Activated effector memory CD4-positive, alpha-beta T cell treated with anti-CD3 and anti-CD28 coated beads, Interleukin-2, amount 50 U/mL, for 16 hours (primary cell): ENCODE measurements at places on chromosomes 4 and X.

GRCh38 chr4:143025081-143025704 is 159.5 kb upstream of the USP38 start:
- DNase-seq: no peak

- DNase-seq: no peak
These were observed 13.4 kb upstream of the TNIP3 start for GRCh38 chr4:121177246-121178137.

- no peak for DNase-seq
These were observed 43.5 kb downstream of the FMR1NB start for GRCh38 chrX:148024425-148025148.

- DNase-seq: no peak
These were observed 423.7 kb downstream of the PDGFC start for GRCh38 chr4:156547891-156548290.

DNA sequence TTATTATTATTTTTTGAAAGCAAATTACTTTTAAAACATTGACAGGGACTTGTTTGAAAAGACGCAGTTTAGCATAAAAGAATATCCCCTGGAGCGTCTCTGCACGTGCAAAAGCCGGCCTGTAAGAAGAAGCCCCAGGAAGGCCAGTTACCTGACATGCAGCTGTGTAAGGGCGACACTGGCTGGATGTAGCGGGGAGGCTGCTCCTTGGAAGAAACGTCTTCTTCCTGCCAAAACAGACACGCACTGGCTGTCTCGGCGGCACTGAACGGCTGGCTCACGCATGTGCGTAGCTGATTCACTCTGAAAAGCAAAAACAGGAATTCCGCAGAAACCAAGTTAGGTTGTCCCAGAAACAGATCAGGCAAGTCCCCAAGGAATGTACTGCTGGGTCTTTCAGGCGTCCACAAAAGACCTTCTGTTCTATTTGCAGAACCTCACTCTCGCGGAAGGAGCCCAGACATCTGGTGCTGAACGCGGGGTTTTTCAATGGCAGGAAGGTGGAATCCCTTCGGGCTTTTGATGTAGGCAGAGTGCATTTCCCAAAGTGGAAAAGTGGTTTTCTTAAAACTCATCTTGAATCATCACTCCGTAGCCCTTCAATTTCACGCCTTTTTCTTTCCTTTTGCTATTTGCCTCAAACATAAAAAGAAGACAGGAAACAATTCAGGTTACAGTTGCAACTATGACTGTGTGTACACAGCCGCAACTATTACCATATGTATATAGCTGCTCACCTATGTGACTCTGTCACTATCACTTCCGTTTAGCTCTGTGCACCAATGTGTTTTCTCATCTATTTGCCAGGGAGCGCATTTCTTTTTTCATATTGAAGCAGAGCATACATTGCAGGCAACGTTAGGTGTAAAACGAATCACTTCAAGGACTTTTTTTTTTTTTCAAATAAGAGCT is 38.1 kb upstream of the ARSH start:
- peak; percentile 55 for DNase-seq

- DNase-seq: no peak
These were observed 72.5 kb downstream of the QRFPR start for GRCh38 chr4:121308328-121308663.

DNA sequence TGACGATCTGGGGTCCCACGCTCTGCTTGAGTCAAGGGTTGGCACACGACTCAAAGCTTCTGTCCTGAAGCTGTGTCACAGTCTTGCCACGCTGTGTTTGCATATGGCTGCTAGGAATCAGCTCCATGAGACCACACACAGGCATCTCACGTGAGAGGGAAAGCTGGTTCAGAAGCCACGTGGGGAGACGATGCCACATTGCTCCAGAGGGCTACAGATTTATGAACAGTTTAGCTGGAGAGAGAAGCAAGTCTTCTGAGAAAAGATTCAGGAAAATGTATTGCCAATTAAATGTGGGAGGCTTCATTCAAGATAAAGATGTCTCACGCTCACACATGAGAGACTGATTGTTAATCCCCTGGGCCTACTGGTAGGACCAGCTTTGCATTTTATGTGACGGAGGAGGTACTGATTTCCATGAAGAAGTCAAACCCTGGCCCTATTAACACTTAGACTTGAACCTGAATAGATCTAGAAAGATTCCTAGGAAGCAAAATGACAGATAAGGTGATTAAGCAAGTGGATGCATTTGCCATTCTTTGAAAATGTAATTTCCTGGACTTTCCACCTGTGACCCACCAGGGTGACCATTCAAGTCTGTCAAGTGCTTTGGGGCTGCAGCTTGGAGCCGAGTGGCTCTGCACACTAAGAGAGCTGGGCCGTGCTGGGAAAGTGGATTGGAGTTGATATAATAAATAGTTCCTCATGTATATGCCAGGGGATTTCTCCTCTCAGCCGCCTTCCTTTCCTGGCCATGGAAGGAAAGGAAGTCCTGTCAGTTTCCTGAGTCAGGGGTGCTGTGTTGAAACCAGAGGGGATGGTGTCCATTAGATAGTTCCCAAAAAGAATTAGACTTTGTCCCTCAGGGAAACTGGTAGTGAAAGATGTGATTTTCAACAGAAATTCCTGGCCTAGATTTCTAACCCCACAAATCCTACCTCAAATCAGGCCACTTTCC is 29.0 kb downstream of the ENPP6 start:
- no peak for DNase-seq

- DNase-seq: no peak
These were observed 37.9 kb downstream of the RELL1 start for GRCh38 chr4:37648084-37648817.

DNA sequence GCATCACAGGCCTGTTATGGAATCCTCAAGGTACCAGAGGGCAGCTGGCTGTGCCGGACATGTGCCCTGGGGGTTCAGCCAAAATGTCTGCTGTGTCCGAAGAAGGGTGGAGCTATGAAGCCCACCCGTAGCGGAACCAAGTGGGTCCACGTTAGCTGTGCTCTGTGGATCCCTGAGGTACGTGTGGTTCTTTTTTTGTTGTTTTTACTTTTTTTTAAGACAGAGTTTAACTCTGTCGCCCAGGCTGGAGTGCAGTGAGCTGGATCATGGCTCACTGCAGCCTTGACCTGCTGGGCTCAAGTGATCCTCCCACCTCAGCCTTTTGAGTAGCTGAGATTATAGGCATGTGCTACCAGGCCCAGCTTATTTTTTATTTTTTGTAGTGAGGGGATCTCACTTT is 46.1 kb downstream of the JADE1 start:
- no peak for DNase-seq

DNA sequence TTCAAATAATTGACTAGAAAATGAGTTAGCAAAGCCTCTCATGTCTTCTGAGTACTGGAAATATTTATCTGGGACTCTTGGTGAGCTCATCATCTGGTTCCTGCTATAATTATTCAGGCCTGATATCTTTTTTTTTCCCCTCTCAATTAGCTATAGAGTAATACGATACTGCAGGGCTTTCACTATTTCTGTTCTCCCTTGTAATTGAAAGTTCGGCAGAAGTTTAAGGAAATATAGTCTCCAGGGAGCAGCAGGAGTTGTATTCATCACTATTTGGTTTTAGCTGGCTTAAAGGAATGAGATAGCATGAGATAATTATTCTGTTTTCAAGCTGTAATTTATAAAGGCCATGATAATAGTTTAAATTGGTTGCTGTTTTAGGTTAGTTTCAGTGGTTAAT is 378.6 kb upstream of the EPHA5 start:
- no peak for DNase-seq

DNA sequence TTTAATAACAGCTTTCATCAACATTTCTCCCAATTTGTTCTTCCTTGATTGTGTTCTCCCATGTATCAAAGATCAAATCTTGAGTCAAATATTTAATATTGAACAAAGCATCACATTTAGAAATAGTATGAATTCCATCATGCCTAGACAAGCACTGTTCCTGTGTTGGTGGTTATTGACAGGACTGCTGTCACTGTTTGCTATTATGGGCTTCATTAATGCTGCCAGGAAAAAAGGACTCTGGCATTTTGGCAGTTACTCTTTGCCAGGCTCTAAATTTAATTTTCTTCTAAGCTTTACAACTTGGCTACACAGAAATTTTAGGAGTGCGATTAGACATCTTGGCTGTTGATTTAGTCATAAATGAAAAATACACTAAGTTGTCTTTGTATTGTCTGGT is 295.9 kb upstream of the NRK start:
- DNase-seq: no peak

GRCh38 chr4:185192059-185192458 is 11.7 kb downstream of the CFAP97 start:
- no peak for DNase-seq

GRCh38 chr4:46947541-46947940 is 38.5 kb upstream of the COX7B2 start:
- DNase-seq: no peak

GRCh38 chr4:16583764-16584163 is 314.7 kb downstream of the LDB2 start:
- DNase-seq: no peak

DNA sequence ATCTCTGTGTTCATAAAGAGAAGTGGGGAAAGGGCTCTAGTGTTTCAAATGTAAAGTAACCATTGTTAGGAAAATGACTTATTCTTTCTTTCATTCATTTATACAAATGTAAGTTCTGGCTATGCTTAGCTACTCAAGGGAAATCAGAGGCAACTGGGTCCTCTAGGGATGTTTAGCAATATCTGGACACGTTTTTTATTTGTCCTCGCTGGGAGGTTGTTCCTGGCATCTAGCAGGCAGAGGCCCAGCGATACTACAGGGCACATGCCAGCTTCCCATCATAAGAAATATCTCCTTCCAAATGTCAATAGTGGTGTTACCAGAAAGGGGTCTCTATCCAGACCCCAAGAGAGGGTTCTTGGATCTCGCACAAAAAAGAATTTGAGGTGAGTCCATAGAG is 150.0 kb downstream of the VCX3A start:
- no peak for DNase-seq

DNA sequence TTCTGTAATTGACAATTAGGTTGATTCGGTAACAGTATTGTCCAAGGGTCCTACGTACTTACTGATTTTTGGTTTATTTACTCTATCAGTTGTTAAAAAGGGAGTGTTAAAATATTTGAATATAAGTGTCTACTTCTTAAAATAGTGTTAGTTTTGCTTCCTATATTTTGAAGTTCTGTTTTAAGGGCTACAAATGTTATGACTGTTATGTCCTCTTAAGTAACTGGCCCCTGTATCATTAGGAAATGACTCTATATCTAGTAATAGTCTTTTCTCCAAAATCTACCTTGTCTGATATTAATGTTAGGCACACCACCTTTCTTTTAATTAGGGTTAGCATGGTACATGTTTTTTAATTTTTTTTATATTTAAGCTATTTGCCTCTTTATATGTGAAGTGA is 30.1 kb downstream of the ANKRD50 start:
- DNase-seq: no peak

DNA sequence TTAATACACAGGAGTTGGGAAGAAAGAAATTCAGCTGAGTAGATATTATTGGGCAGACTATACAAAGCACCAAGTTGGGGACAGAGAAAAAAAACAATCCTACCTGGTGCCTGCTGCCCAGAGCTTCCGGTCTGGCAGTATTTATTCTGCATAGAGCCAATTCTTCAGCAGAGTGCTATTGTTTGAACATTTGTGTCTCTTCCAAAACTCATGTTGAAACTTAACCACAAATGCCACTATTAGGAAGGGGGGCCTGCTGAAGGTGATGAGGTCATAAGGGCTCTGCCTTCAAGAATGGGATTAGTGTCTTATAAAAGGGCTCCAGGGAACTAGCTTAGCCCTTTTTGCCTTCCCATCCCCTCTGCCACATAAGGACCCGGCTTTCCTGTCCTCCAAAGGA is 136.2 kb downstream of the EVC2 start:
- no peak for DNase-seq

- DNase-seq: no peak
These were observed 640.3 kb downstream of the TRIML1 start for GRCh38 chr4:188779581-188779980.

DNA sequence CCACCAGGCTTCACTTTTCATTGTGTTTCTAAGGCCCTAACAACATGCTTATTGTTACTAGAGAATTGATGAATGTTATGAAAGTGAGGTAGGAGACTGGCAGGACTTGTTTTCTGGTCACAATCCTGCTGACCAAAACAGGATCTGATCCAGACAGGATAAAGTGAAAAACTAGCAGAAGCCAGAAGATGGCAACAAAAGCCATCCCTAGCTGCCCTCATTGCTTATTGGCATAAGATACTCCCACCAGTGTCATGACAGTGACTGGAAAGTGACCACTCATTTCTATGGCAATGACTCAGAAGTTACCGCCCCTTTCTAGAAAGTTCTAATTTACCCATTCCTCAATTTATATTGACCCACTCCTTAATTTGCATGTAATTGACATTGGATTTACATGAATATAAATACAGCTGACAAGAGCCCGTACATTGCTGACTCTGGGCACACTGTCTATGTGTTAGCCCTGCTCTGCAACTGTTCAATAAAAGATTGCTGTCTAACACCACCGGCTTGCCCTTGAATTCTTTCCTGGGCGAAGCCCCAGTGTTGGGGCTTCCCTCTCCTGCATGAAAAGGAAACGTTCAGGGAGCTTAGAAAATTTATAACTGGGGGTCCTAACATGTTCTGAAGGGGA is 30.0 kb upstream of the FGG start:
- no peak for DNase-seq

DNA sequence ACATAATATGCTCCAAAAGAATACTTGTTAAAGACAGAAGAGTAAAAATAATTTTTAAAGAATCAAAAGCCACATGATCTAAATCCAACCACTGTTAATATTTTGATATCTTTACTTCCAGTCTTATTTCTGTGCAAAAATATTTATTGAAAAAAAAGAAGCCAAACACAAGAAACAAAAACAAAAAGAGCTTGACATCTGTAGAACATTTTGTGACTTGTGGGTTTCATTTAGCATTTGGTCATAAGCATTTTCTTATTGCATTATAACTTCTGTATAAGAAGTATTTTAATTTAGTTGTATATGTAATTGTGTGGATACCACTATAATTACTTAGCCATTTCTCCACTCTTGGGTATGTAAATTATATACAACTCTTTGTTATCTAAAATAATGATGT is 63.1 kb downstream of the DIPK2B start:
- DNase-seq: no peak

GRCh38 chr4:105197777-105198176 is 51.1 kb downstream of the TET2 start:
- DNase-seq: no peak

DNA sequence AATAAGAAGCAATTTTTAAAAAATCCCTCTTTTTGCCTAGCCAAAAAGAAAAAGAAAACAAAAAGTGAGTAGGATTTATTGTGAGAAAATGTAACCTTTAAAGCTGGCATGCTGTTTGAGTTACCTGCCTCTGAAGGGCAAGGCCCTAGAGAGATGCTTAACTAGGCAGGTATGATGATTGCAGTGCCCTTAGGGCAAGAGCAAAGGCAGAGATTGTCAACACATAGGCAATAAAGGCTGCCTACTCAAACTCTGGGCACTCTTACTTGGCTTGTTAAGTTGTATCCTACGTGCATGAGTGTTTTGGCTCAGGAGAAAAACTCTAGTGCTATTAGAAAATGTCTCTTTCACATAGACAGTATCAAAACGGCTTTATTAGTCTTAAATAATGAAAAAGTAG is 306.0 kb downstream of the RPA4 start:
- DNase-seq: no peak

GRCh38 chr4:170015285-170015684 is 10.9 kb downstream of the MFAP3L start:
- DNase-seq: no peak
